ENCODE measurements at places on chromosomes 3 and 15. TPM values are rescaled to one million over a fixed set of nuclear protein-coding genes. Genes with fewer than 3 reads are reported as not detected.

GRCh38 chr15:75321711-75322110, 14.2 kb upstream of the COMMD4 start:
- H3K4me3 ChIP-seq: no peak overlapping the region
- H3K4me1 ChIP-seq: no peaks in the 10 kb centered on the region
- no peak overlapping the region for H3K27ac ChIP-seq
- no peaks in the 10 kb centered on the region for H3K36me3 ChIP-seq
- no peaks in the 10 kb centered on the region for H3K27me3 ChIP-seq

- no peak overlapping the region for H3K4me3 ChIP-seq
- peaks cover 4% of the 10 kb centered on the region for H3K4me1 ChIP-seq
- no peaks in the 10 kb centered on the region for H3K27me3 ChIP-seq
These were observed 7.8 kb downstream of the SETMAR start for GRCh38 chr3:4310971-4311370.

DNA sequence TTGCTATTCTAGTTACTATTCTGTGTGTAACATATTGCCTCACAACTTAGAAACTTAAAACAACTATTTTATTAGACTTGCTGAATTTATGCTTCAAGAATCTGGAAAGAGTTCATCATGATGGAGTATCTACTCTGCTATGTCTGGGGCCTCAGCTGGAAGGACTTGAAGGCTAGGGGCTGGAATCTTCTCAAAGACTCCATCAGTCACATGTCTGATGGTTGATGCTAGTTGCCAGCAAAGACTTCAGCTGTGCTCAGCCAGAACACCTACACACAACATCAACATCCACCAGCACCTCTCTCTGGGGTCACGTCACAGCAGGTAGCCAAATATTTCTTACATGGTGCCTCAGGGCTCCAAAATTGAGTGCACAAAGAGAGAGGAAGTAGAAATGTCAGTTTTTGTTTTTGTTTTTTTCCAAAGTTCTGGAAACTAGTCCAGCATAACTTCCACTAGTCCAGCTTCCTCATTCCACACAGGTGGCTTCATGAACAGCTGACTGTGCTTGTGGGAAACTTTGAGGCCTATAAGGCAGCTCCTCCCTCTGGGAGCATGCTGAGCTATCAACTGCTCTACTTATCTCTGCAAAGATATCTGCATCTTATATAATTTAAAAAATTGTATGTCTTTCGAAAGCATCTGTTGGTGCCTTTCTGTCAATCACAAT, 325.4 kb upstream of the AGTR1 start:
- H3K27ac ChIP-seq: peak overlapping the region; percentile 30
- H3K4me3 ChIP-seq: no peak overlapping the region
- H3K36me3 ChIP-seq: no peaks in the 10 kb centered on the region
- no peaks in the 10 kb centered on the region for H3K27me3 ChIP-seq
- peak; percentile 26 for DNase-seq

- no peak for DNase-seq
- no peaks in the 10 kb centered on the region for H3K27me3 ChIP-seq
- H3K4me1 ChIP-seq: no peaks in the 10 kb centered on the region
- peak overlapping the region; percentile 22 for H3K4me3 ChIP-seq
- peak overlapping the region; percentile 31 for H3K27ac ChIP-seq
- no peaks in the 10 kb centered on the region for H3K36me3 ChIP-seq
These were observed 19.2 kb downstream of the P3H2 start for GRCh38 chr3:190101320-190102011.

- peak overlapping the region; percentile 48 for H3K4me3 ChIP-seq
- no peak overlapping the region for H3K27ac ChIP-seq
- peaks cover 17% of the 10 kb centered on the region for H3K27me3 ChIP-seq
- no peak for DNase-seq
- peaks cover 7% of the 10 kb centered on the region for H3K4me1 ChIP-seq
- H3K36me3 ChIP-seq: no peaks in the 10 kb centered on the region
These were observed 2.9 kb upstream of the MKRN2 start for GRCh38 chr3:12553921-12554391.

DNA sequence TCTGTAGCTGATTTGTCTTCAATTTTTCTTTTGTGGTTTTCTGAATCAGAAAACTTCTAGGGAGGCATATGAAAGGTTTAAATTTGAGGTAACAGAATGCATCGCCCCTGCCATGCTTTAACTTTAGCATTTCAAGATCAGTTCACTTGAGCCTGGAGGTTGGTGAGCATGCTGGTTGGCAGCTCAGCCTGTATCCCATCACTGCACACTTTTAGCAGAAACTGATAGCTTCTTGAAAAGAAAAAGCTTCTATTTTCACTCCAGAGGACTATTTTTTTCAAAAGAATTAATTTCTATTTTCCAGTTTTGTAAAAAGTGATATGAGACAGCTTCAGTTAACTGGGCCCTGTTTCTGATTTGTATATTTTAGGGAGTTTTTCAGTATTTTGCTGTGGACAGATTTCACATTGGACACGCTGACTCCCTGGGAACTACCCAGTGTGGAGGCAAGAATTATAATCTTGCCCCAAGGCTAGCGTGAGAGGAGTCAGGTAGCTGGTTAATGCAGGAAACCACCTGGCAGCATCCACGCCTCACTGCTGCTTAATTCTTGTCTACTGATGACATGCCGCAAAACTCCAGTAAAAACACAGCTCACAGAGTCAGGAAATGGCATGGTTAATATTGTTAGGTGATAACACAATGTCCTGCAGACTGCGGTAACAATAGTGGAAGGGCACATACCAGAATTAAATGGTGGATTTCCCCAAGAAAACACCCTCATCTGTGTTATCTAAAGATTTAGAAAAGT, 71.4 kb downstream of the DUT start:
- no peak for DNase-seq

DNA sequence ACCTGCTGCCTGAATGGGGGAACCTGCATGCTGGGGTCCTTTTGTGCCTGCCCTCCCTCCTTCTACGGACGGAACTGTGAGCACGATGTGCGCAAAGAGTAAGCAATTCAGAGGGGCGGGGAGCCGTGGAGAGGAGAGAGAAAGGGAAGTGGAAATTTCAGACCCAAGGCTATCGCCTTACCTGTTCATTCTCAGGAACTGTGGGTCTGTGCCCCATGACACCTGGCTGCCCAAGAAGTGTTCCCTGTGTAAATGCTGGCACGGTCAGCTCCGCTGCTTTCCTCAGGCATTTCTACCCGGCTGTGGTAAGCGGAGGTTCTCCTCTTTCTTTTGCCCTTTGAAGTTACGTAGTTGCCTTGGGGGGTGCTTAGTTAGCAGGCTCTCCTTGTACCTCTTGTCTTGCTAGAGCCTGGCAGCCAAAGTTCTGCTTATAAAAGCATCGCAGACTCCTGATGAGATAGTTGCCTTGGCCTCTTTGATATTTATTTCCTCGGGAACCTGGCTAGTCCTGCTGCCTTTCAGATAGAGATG, 13.7 kb upstream of the LRRC2 start:
- no peak for DNase-seq
- no peaks in the 10 kb centered on the region for H3K27me3 ChIP-seq

DNA sequence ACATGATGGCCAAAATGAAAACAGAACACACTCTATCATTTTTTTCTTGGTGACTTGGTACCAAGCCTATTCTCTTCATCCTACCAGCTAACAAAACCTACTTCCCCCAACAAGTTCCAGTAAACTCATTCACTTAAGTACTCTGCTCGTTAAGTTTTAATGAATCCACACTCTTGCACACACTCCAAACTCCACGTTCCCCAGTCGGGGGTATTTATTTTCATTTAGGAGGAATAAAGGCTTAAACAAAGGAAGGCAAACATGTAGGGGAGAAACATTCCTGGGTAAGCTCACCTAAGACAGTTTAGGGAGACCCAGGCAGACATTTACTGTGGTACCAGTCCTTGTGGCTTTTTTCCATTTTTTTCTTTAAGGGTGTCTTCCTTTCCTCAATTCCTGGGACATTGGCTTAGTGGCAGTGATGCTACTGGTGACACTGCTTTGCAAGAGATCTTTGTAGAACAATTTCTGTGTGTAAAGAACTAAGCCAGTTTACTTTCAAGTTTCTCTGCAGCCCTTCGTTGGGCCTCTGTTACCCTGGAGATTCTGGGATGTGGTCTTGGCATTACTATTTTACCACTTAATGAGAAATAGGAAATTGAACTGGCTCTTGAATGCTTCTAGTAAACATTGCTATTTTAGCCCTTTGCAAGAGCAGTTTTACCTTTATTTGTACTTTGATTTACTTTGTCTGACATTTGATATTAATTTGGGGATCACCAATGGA, 117.3 kb upstream of the C15orf61 start:
- no peak overlapping the region for H3K27ac ChIP-seq
- no peak for DNase-seq
- no peaks in the 10 kb centered on the region for H3K27me3 ChIP-seq
- H3K4me3 ChIP-seq: no peak overlapping the region
- H3K36me3 ChIP-seq: no peaks in the 10 kb centered on the region
- no peaks in the 10 kb centered on the region for H3K4me1 ChIP-seq

DNA sequence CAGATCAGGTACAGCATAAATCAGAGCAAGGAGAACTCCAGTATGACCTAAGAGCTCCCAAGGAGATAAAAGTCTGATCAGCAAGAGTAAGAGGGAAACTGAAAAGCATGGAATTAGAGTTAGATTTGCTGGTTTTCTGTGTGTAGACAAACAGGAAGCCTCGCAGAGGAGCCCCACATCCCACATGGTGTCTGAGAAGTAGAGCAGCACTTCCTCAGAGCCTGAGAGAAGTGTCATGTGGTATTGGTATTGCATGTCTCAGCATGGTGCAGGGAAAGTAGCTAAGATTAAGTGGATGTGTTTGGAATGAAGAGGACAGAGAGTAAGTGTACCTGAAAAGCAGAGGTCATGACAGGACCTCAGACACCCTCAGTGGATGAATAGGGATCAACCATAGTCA, 175.4 kb upstream of the GBE1 start:
- H3K4me1 ChIP-seq: no peaks in the 10 kb centered on the region
- H3K4me3 ChIP-seq: no peak overlapping the region
- no peak for DNase-seq

DNA sequence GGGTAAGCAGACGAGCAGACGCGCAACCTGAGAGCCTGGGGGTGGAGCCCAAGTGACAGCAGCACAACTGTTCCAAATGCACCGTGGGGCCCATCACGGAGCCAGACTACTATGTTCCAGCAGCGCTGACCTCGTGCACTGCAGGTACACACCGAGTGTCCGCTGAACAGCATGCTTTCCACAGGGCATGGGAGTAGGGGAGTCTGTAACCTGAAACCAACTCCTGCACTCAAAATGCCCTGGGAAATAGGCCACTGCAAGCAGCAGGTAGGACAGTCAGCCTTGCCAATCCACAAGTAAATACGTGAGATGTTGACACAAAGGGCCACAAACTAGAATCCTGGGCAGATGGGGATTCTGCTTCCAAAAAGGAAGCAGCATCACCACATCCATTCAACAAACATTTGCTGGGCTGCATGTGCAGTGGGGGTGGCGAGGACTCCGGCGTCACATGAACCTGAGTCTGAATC, 73.9 kb downstream of the TBC1D2B start:
- H3K4me3 ChIP-seq: no peak overlapping the region
- no peaks in the 10 kb centered on the region for H3K27me3 ChIP-seq
- no peak for DNase-seq
- no peaks in the 10 kb centered on the region for H3K4me1 ChIP-seq
- no peaks in the 10 kb centered on the region for H3K36me3 ChIP-seq
- peak overlapping the region; percentile 53 for H3K27ac ChIP-seq

GRCh38 chr15:91787198-91787597, 66.3 kb upstream of the SLCO3A1 start:
- H3K27ac ChIP-seq: no peak overlapping the region
- H3K36me3 ChIP-seq: no peaks in the 10 kb centered on the region
- DNase-seq: no peak
- no peak overlapping the region for H3K4me3 ChIP-seq

DNA sequence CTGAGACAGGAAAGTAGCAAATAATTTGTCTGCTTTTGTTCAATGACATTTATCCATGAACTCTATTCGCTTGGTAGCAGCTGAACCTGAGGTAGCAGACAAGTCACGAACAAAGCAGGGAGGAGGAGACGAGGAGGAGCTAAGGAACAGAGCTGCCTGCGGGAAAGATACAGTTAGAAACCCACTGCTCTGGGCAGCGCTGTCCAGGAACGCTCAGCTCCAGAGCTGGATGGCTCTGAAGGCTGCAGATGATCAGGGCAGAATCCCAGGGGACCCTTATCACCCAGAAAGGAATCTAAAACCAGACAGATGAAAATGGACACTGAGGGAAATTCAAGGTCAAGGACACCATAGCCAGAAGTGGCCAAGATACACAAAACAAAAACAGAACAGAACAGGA, 257.8 kb downstream of the CD47 start:
- no peak for DNase-seq
- no peak overlapping the region for H3K27ac ChIP-seq
- no peaks in the 10 kb centered on the region for H3K36me3 ChIP-seq
- no peak overlapping the region for H3K4me3 ChIP-seq
- no peaks in the 10 kb centered on the region for H3K4me1 ChIP-seq
- H3K27me3 ChIP-seq: no peaks in the 10 kb centered on the region

Gene GUCA1C
- total RNA-seq: not detected

Gene THSD4
- total RNA-seq: 0.64 TPM

Gene SV2B
- total RNA-seq: 0.44 TPM

Gene COL8A1
- 13.6 TPM for total RNA-seq

Gene TGM5
- total RNA-seq: 2.7 TPM

Gene ARPP21
- total RNA-seq: 0.16 TPM

Gene WDR93
- 0.80 TPM for total RNA-seq

Gene C3orf85
- not detected for total RNA-seq

Gene FEZF2
- not detected for total RNA-seq
